ENCODE measurements at places on chromosomes 7 and 10.

- DNase-seq = no peak
Measured at GRCh38 chr7:19080093-19080492, 37.3 kb downstream of the TWIST1 start.

- no peak for DNase-seq
Measured at GRCh38 chr10:93160829-93161228, 87.1 kb downstream of the CYP26A1 start.

DNA sequence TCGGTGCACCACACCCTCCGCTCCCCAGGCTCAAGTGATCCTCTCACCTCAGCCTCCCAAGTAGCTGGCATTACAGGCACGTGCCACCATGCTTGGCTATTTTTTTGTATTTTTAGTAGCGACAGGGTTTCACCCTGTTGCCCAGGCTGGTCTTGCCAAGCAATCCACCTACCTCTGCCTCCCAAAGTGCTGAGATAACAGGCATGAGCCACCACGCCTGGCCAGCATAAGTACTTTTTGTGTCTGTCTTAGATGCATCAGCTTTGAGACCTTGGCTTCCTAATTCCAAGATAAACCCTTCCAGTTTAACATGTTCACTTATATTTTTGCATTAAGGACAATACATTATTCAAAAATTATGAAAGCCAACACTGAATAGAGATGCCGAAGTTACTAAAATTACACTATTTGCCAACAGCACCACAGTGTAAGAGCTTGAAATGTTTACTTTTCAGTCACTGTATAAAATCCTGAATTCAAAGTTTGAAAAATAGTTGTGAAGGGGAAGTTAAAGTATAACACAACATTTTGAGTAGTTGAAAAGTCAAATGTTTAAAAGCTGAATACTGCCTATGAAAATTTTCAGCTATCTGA is 36.5 kb downstream of the ANKIB1 start:
- DNase-seq = no peak

DNA sequence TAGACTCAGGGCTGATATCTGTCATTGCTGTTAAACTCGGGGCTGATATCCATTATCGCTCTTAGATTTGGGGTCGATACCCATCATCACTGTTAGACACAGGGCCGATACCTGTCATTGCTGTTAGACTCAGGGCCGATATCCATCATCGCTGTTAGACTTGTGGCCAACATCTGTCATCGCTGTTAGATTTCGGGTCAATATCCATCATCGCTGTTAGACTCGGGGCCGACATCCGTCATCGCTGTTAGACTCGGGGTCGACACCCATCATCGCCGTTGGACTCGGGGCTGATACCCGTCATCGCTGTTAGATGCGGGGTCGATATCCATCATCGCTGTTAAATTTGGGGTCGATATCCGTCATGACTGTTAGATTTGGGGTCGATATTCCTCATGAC is 54.8 kb downstream of the BEND7 start:
- no peak for DNase-seq

DNA sequence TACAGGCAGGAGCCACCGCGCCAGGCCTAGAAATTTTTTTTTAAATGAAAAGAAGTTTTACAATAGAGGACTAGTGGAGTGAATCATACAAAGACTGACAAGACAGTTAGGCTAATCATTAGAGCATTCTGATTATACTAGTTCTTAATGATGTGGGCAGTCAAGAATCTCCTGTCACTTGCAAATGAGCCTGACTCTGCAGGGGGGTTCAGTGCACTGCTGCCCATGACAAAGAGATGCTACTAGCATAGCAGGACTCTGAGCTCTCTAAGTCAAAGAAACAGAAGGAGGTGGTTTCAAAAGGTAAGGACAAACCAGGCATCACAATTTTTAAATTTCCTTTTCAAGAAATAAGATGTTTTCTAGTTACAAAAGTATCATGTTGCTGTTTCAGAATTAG is 59.0 kb downstream of the CCDC6 start:
- no peak for DNase-seq
